ENCODE measurements at places on chromosomes 2 and 18. TPM values are rescaled to one million over a fixed set of nuclear protein-coding genes. Genes with fewer than 3 reads are reported as not detected.

C2orf66 gene
- 0.19 TPM for total RNA-seq

CDH2 gene
- 46.9 TPM for total RNA-seq

SERPINB4 gene
- not detected for total RNA-seq

SLC9A4 gene
- total RNA-seq: not detected

MYO3B gene
- not detected for total RNA-seq

NDC80 gene
- total RNA-seq: 14.2 TPM

UGT1A5 gene
- total RNA-seq: not detected

ANKRD39 gene
- total RNA-seq: 22.2 TPM

ADD2 gene
- 21.1 TPM for total RNA-seq

KIF5C gene
- 0.42 TPM for total RNA-seq

ZEB2 gene
- total RNA-seq: 7.3 TPM

LYPD1 gene
- 16.3 TPM for total RNA-seq

FSIP2 gene
- not detected for total RNA-seq

DNAJC5G gene
- not detected for total RNA-seq

ARID5A gene
- total RNA-seq: 10.2 TPM

CNGA3 gene
- 0.06 TPM for total RNA-seq

COL4A4 gene
- 1.0 TPM for total RNA-seq

NT5C1B gene
- total RNA-seq: not detected

MAIP1 gene
- 38.7 TPM for total RNA-seq

HTR2B gene
- total RNA-seq: not detected

ABCB11 gene
- not detected for total RNA-seq

TMEM178A gene
- 0.10 TPM for total RNA-seq

SPATA3 gene
- total RNA-seq: not detected

RPRM gene
- total RNA-seq: not detected

NCKAP1 gene
- total RNA-seq: 101 TPM

Measured in A549 treated with RU486 at 1 μM for 4 hours (cell line).